ENCODE measurements at places on chromosomes 11 and 22. TPM values are rescaled to one million over a fixed set of nuclear protein-coding genes. Genes with fewer than 3 reads are reported as not detected.

The GLB1L3 gene
- not detected for total RNA-seq

The OR52E8 gene
- total RNA-seq, result not detected

The BATF2 gene
- 0.77 TPM for total RNA-seq

The OR4C16 gene
- total RNA-seq, result not detected

The LRRC32 gene
- total RNA-seq, result 57.8 TPM

The SMTNL1 gene
- not detected for total RNA-seq

The TRIM51 gene
- not detected for total RNA-seq

The CTSW gene
- not detected for total RNA-seq

All from regular cardiac myocyte (primary cell).